ENCODE measurements at places on chromosomes 4 and X.

- no peak for DNase-seq
Measured at GRCh38 chrX:70470850-70471289, 26.2 kb downstream of the DLG3 start.

DNA sequence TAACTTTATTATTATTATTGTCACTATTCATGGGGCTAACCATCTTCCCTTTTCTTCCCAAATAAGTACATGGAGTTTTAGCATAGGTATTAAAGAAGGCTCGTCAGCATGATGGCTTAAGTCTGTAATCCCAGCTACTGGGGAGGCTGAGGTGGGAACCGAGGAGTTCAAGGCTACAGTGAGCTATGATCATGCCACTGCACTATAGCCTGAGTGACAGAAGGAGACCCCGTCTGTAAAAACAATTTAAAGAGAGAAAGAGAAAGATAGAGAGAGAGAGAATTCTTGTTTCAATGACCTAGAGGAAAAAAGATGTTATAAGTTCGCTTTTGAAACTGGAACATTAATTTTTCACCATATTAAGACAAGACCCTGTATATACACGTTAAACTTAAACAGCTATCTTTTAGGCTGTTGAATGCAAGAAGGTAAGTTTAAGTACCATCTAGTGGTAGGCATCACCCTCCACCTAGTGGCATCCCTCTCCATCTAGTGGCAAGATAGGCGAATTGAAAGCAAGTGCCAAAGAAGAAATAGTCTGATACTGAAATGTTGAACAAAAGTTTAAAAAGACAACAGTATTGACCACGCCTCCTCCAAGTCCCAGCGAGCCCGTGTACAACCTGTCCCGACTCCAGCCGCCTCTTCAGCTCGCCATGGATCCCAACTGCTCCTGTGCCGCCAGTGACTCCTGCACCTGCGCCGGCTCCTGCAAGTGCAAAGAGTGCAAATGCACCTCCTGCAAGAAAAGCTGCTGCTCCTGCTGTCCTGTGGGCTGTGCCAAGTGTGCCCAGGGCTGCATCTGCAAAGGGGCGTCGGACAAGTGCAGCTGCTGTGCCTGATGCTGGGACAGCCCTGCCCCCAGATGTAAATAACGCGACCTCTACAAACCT is 26.0 kb upstream of the YTHDC1 start:
- DNase-seq: peak; percentile 31

- DNase-seq: peak; percentile 83
Measured at GRCh38 chr4:108544481-108544880, 75.9 kb upstream of the RPL34 start.

- DNase-seq: no peak
Measured at GRCh38 chr4:27790911-27791310, 930.3 kb downstream of the STIM2 start.

DNA sequence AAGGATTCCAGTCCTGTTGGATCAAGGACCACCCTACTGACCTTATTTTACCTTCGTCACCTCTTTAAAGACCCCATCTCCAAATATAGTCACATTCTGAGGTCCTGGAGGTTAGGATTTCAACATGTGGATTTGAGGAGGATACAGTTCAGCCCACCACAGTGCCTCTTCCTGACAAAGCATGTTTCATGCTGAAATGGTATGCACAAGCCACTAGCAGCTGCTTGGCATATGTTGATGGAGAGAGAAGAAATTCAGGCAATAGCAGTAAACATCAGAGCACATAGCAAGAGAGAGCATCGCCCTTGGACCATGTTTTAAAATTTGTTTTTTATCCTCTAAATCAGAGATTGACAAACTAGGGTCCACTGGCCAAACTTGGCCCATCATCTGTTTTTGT is 172.1 kb downstream of the PRKX start:
- DNase-seq: no peak

DNA sequence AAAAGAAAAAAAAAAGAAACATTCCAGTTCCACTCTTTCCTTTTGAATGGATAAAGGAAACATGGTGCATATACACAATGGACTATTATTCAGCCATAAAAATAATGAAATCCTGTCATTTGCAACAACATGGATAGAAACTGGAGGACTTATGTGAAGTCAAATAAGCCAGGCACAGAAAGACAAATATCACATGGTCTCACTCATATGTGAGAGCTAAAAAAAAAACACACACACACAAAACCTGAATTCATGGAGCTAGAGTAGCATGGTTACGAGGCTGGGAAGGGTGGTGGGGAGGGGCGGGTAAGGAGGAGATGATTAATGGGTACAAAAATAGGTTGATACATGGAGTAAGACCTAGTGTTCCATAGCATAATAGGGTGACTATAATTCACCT is 22.4 kb upstream of the SH3KBP1 start:
- no peak for DNase-seq

- DNase-seq: no peak
Measured at GRCh38 chr4:30856795-30857564, 136.8 kb downstream of the PCDH7 start.

GRCh38 chr4:40953283-40954087 is 203.7 kb downstream of the NSUN7 start:
- DNase-seq: no peak

- DNase-seq: no peak
Measured at GRCh38 chrX:35890699-35891098, 28.8 kb upstream of the CFAP47 start.

GRCh38 chr4:140969296-140969695 is 164.0 kb downstream of the RNF150 start:
- DNase-seq: no peak

DNA sequence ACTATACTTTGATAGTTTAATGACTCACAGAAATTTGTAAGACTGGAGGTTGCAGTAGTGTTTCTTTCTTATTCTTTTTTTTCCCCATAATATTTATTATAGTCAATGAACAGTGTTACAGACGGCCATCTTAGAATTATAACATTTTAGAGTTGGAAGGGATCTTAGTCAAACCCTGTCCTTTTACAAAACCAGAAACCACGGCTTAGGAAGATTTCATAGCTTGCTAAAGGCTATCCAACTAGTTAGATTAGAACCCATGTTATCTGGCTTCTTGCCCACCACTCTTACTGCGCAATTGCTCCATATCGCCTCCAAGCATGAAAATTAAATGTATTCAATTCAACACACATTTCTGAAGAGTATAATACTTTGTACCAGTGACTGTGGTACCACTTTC is 1.1 kb downstream of the XIAP start:
- DNase-seq: no peak

- no peak for DNase-seq
Measured at GRCh38 chrX:19647159-19647558, 131.9 kb upstream of the MAP3K15 start.

DNA sequence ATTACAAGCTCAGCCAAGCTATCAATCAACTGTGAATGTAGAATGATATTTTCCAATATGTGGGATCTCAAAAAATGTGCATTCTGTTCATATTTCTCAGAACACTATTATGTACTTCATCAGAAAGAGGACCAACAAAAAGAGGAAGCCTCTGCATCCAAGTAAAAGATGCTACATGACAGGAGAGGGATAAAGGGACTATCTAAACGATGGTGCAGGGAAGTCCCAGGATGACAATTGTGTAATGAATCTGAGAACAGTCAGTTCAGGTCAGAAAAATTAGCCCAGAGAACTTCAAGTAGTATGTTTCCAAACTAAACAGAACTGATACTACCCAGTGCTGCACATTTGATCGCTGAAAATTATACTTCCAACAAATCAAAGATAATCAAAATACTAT is 127.0 kb downstream of the ZNF330 start:
- no peak for DNase-seq

DNA sequence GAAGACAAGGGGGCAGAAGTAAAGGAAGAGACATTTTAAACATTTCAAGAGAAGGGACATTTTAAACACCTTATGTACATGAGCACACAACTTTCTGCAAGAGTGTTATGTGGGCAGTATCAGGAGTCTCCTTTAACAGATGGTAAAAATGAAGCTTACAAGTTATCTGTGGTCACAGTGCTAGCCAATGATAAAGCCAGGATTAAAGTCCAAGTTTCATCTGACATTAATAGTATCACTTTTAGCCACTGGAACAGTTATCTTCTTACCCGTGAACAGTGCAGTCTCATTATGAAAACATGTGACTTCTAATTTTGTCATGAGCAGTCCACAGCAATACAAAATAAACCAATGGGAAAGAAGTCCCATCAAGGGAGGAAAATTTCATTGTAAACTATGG is 627.9 kb upstream of the AGA start:
- no peak for DNase-seq

DNA sequence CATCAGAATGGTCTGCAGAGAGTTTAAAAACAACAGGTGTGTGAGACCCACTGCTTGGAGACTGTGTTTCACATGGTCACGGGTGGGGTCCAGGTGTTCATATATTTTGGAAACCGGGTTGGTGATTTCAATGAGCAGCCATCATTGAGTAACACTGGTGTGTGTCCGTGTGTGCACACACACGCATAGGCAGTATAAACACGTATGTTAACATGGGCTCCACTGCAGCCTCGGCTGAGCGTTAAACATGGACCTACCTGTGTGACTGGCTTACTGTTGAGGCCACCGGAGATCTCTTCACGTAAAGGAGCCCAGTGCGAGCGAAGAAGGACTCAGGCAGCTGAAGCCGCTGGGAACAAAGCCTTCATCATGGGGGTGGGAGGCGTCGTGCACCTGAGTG is 56.9 kb upstream of the TLR3 start:
- DNase-seq: no peak

- DNase-seq: peak; percentile 73
Measured at GRCh38 chr4:77072195-77072753, 3.5 kb downstream of the CCNI start.

DNA sequence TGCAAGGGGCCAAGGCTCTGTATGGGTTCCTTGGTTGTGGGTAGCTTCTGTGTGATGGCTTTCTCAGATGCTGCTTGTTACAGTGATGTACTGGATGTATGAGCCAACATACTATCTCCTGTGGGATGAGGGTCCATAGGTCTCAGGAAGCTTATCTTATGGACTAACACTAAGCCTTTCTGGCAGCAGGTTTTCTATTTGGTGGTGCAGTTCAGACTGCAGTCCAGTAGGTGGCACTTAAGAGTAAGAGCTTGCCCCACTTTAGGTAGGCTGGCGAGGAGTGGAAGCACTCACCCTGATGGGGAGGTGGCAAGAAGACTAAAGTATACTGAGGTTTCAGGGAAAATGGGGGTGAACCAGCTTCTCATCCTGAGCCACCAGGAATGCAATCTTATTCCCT is 306.7 kb upstream of the MAOA start:
- DNase-seq: no peak

DNA sequence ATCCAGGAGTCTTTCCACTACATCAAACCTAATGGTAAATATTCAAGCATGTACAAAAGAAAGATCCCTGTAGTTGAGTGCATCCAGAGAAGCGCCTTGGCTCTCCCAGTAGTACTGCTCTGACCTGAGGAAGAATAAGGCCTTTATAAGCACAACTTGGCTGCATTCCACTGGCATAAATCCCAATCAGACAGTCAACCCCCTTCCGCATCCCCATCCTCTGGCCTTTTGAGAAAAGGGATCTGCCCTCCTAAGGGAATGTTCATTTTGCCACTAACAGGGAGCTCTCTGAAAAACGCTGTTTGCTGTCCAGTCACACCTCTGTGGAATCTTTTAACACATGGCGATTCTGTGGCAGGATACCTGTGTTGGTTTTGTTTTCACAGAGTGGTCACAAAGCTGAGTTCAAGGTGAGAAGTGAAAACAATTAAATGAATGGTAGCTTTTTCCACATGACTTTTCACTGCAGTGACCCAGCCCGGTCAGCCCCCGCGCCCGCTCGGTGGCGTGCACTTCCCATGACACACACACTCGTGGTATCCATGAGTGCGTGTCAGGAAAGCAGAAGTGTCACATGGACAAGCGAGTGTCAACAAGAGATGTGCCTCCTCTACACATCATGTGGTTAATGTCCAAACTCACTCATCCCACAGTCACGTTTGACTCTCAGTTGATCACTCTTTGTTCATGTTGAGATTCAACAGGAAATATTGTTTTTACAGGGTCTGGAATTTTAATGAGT is 112.2 kb upstream of the ENPP6 start:
- DNase-seq: peak; percentile 73

GRCh38 chr4:4859325-4859798 is at the start of gene MSX1:
MSX1 (plus strand) TSS chr4:4859665; CDS start chr4:4859900, 235 bp downstream.
- DNase-seq: no peak

GRCh38 chr4:17502756-17503155 is 9.1 kb downstream of the QDPR start:
- DNase-seq: peak; percentile 37

DNA sequence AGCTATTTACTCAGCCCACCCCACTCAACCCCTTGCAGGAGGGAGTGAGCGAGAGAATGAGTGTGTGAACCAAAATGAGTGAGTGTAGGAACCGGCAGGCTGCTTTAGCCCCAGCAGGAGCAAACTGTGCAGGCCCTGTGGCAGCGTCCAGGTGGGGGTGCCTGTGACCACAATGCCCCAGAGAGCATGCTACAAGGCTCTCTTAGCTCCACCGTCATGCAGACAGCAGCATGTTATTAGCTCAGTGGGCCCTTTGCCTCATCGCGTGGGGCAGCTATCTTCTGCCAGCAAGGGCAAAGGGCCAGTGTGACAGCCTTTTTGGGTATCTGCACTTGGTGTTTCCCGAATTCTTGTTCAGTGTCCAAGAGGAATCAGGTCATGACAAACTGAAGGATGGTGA is 271.3 kb downstream of the GPM6A start:
- no peak for DNase-seq

GRCh38 chrX:9196961-9197640 is 163.2 kb upstream of the FAM9B start:
- no peak for DNase-seq

DNA sequence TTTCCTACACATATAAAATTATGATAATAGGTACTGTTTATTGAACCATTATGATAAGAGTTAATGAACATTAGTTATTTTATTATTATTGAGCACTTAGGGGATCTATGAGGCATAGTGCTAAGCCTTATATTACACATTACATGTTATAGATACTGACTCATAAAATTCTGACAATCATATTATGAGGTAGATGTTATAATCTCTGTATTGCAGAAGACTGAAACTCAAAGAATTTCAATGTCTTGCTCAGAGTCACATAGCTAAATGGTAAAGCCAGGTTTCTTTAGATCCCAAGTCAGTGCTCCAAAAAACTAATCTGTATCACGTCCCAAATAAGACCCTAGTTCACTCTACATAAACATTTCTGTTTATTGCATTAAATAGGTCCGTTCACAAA is 207.2 kb upstream of the CNKSR2 start:
- DNase-seq: no peak

GRCh38 chr4:79306795-79307194 is 19.1 kb downstream of the NAA11 start:
- DNase-seq: no peak

GRCh38 chr4:90152024-90152423 is 24.8 kb downstream of the CCSER1 start:
- DNase-seq: no peak

GRCh38 chrX:23901805-23902204 is 5.9 kb downstream of the APOO start:
- peak; percentile 49 for DNase-seq

Measured in epithelial cell of prostate (primary cell).